Activated T-cell treated with anti-CD3 and anti-CD28 coated beads for 48 hours (primary cell): ENCODE measurements at places on chromosomes 5 and 9.

DNA sequence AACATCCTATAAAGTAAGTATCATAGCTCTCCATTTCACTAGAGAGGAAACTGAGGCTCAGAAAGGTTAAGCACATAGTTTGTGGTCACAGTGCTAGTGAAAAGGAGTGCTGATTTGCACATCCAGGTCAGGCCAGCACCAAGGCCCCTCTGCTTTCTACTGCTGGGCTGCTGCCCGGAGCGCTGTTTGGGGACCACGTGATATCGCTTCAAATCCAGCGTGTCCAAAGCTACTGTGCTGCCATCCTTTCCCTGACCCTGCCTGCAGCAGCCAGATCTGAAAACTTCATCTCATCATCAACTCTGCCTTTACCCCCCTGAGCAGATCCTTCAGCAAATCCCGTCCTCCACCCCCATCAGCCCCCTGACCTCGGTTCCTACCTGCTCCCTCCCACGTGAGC, 40.7 kb upstream of the AKNA start:
- DNase-seq, result no peak

DNA sequence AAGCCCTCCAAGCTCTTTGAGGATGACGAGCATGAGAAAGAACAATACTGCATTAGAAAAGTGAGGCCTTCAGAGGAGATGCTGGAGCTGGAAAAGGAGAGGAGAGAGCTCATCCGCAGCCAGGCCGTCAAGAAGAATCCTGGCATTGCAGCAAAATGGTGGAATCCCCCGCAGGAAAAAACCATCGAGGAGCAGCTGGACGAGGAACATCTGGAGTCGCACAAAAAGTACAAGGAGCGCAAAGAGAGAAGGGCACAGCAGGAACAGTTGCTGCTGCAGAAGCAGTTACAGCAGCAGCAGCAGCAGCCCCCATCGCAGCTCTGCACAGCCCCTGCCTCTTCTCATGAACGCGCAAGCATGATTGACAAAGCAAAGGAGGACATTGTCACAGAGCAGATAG, 71.2 kb downstream of the C9orf152 start:
- DNase-seq, result no peak

GRCh38 chr9:133709015-133709611, 29.0 kb downstream of the SARDH start:
- DNase-seq, result peak; percentile 17

GRCh38 chr5:115440782-115441451, 103.7 kb downstream of the FEM1C start:
- no peak for DNase-seq

- no peak for DNase-seq
Observed at GRCh38 chr9:133664173-133665050, 28.2 kb downstream of the DBH start.

GRCh38 chr5:16744164-16744880, 127.5 kb upstream of the RETREG1 start:
- no peak for DNase-seq

GRCh38 chr5:93053825-93054224, 527.2 kb downstream of the NR2F1-AS1 start:
- no peak for DNase-seq

- peak; percentile 22 for DNase-seq
Observed at GRCh38 chr9:94639061-94639998, at the start of gene FBP1. TSS of gene FBP1 (minus strand) at chr9:94639518. CDS start at chr9:94639310, 208 bp downstream.

DNA sequence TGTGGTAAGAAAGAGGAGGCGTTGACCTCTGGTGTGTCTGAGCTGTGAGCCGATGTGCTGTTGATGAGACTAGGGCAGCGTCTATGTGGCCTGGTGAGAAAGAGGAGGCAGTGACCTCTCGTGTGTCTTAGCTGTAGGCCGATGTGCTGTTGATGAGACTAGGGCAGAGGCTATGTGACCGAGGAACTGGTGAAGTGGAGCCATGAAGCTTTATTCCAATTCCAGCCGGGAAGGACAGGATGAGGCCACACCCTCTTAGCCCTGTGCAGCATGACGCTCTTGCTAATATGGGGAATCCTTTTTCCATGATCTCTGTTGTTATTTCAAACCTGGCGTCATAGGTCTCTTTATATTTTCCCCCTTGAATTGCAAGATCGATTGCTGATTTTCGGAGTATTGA, 172.4 kb downstream of the GOLPH3 start:
- DNase-seq, result no peak

GRCh38 chr5:80656425-80656824, 1.6 kb upstream of the DHFR start:
- no peak for DNase-seq

DNA sequence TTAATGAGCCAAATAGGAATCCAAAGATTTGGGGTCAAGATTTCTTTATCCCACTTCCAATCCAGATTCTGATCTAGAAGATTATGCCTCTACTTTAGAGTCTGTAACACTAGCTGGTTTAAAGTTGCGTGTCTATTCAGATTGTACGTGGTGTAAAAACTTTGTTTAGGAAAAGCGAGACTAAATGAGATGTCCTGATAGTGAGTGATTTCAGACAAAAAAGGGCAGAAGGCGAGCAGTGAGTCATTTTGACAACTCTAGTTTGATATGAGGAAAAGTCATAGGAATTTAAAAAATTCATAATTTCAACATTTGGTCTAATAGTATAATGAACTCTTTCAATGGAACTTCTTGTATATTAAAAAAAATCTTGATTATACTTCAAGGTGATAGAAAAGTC, 119.6 kb upstream of the KLF9 start:
- DNase-seq, result no peak

DNA sequence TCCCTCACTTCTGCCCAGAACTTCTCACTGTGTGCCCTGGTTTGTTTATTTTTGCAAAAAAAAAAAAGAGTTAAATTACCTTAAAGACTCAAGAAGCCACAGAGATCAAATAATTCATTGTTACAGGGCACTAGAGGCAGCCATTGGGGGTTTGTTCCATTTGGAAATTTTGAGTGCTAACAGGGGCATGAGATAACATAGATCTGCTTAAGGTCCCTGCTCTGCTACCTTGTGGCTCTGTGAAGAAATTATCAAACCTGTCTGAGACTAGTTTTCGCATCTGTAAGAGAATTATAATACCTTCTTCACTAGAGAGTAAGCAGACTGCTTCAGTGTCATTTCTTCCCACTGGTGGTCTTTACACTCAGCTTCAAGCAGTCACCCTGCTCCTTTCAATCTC, 394 bp downstream of the TLR4 start:
- no peak for DNase-seq

DNA sequence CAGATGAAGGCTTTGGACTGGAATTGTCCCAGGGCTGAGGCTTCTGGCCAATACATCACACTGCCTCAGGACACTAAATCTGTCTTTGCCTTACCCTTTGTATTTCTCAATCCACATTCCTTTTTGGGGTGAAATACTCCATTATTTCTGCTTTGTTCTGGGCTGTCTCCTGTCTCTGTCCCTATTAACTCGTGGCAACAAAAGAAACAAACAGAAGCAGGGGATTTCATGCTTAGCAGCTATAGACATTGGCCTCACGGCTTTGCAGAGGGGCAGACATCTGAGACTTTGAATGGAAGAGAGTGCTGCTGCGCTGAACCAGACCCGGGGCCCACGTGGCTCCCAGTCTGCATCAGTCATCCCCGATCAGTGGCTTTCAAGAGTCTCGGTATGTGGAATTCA, 129.7 kb downstream of the ARL15 start:
- DNase-seq, result no peak

GRCh38 chr5:13553896-13554295, 390.6 kb downstream of the DNAH5 start:
- no peak for DNase-seq

- DNase-seq, result no peak
Observed at GRCh38 chr9:132056717-132057560, 22.7 kb downstream of the MED27 start.

GRCh38 chr5:156991714-156992113, 28.7 kb upstream of the TIMD4 start:
- DNase-seq, result no peak
